Activated CD4-positive, alpha-beta T cell treated with anti-CD3 and anti-CD28 coated beads for 36 hours (primary cell): ENCODE measurements at places on chromosomes 2 and 18.

- DNase-seq = no peak
- H3K4me1 ChIP-seq = peaks cover 21% of the 10 kb centered on the region
- H3K27ac ChIP-seq = no peak overlapping the region
Observed at GRCh38 chr2:64769392-64770044, 115.8 kb upstream of the SERTAD2 start.

GRCh38 chr18:62420513-62421209, 95.6 kb downstream of the TNFRSF11A start:
- peak overlapping the region; percentile 66 for H3K4me3 ChIP-seq
- peaks cover 10% of the 10 kb centered on the region for H3K36me3 ChIP-seq
- peak; percentile 85 for DNase-seq
- no peaks in the 10 kb centered on the region for H3K27me3 ChIP-seq
- peaks cover 52% of the 10 kb centered on the region for H3K4me1 ChIP-seq
- peak overlapping the region; percentile 99 for H3K27ac ChIP-seq

- peaks cover 69% of the 10 kb centered on the region for H3K4me1 ChIP-seq
Observed at GRCh38 chr2:12488352-12489318, 228.1 kb upstream of the TRIB2 start.

GRCh38 chr2:166197446-166197845, 69.6 kb upstream of the SCN1A start:
- DNase-seq = no peak
- no peaks in the 10 kb centered on the region for H3K27me3 ChIP-seq
- no peak overlapping the region for H3K27ac ChIP-seq
- no peaks in the 10 kb centered on the region for H3K4me1 ChIP-seq
- no peaks in the 10 kb centered on the region for H3K36me3 ChIP-seq

- no peaks in the 10 kb centered on the region for H3K4me1 ChIP-seq
- H3K27me3 ChIP-seq = peaks cover 2% of the 10 kb centered on the region
- no peak for DNase-seq
- no peaks in the 10 kb centered on the region for H3K36me3 ChIP-seq
- H3K4me3 ChIP-seq = no peak overlapping the region
- no peak overlapping the region for H3K27ac ChIP-seq
Observed at GRCh38 chr18:22914633-22915032, 18.5 kb upstream of the RBBP8 start.

GRCh38 chr2:42101206-42102023, 53.6 kb downstream of the PKDCC start:
- peak; percentile 69 for DNase-seq
- peak overlapping the region; percentile 94 for H3K27ac ChIP-seq
- H3K4me1 ChIP-seq = peaks cover 38% of the 10 kb centered on the region
- peak overlapping the region; percentile 69 for H3K4me3 ChIP-seq

- DNase-seq = no peak
- no peak overlapping the region for H3K27ac ChIP-seq
- H3K36me3 ChIP-seq = no peaks in the 10 kb centered on the region
- peaks cover 11% of the 10 kb centered on the region for H3K4me1 ChIP-seq
- H3K4me3 ChIP-seq = no peak overlapping the region
Observed at GRCh38 chr18:3491981-3492555, 42.1 kb downstream of the TGIF1 start.

GRCh38 chr2:133561045-133561852, 7.0 kb downstream of the NCKAP5 start:
- no peak overlapping the region for H3K4me3 ChIP-seq
- no peak overlapping the region for H3K27ac ChIP-seq
- H3K27me3 ChIP-seq = peaks cover 5% of the 10 kb centered on the region
- H3K36me3 ChIP-seq = no peaks in the 10 kb centered on the region

DNA sequence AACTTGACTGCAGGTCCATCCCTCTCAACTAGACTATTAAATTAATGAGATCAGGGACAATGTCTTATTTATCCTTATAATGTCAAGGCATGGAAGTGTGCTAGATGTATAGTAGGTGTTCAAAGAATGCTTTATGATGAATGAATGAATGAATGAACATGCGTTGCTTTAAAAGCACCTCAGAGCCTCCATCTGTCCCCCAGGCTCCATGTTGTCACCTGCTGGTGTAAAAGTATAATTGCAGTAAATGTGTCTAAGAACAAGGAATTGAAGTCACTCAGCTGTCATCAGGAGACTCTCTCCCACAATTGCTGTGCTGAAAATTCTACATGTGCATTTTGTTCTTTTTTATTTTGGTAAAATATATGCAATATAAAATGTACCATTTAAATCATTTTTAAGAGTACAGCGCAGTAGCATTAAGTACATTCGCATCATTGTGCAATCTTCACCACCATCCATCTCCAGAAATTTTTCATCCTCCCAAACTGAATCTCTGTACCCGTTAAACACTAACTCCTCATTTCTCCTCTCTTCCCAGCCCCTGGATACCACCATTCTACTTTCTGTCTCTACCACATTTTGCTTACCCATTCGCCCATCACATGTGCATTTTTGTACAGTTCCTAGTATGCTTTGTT, 52.6 kb downstream of the GNAL start:
- no peaks in the 10 kb centered on the region for H3K36me3 ChIP-seq
- no peaks in the 10 kb centered on the region for H3K4me1 ChIP-seq

DNA sequence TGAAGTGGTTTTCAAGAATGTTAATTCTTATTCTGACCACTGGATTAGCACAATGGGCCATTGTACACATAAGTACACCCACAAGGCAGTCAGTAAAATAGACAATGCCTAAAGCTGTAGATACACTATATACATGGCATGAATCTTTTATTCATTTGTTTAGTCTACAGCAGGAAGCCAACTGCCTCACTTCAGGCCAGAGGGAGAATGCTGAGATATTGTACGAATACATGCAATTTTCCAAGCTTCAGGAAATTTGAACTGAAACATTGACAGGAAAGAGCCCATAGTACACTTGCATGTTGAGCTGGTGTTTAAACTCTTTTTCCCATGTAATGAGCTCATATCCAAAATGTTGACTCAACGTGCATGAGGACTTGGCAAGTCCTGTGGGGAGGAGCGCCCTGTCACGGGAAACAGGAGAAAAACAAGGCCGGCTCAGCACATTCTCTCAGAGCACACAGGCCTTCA, 111.6 kb upstream of the CYP1B1 start:
- no peak overlapping the region for H3K4me3 ChIP-seq
- H3K27ac ChIP-seq = no peak overlapping the region

GRCh38 chr2:55048508-55049042, 1.7 kb downstream of the RTN4 start:
- peak; percentile 14 for DNase-seq
- peak overlapping the region; percentile 99 for H3K4me3 ChIP-seq
- H3K4me1 ChIP-seq = peaks cover 50% of the 10 kb centered on the region
- H3K27ac ChIP-seq = peak overlapping the region; percentile 85

DNA sequence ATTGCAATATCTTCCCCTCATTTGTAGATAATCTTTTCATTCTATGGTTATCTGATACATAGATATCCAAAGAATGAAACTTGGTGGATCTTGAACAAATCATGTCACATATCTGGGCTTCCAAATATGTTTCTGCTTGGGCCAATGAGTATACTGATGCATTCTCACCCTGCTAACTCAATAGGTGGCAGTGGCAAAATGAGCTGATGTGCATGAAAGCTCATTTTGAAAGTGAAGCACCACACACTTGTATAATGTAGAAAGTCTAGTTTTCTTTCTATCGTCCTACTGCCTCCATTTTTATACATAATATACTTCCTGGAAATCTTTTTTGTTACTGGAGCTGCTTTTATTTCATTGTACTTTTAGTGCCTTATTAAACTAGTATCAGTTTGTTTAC, 208.2 kb downstream of the PRKCE start:
- H3K4me3 ChIP-seq = no peak overlapping the region
- H3K4me1 ChIP-seq = peaks cover 35% of the 10 kb centered on the region
- no peak for DNase-seq

GRCh38 chr2:85888020-85888683, 638 bp downstream of the ST3GAL5 start:
- H3K4me1 ChIP-seq = peaks cover 46% of the 10 kb centered on the region
- no peaks in the 10 kb centered on the region for H3K27me3 ChIP-seq
- peaks cover 2% of the 10 kb centered on the region for H3K36me3 ChIP-seq
- peak; percentile 59 for DNase-seq

DNA sequence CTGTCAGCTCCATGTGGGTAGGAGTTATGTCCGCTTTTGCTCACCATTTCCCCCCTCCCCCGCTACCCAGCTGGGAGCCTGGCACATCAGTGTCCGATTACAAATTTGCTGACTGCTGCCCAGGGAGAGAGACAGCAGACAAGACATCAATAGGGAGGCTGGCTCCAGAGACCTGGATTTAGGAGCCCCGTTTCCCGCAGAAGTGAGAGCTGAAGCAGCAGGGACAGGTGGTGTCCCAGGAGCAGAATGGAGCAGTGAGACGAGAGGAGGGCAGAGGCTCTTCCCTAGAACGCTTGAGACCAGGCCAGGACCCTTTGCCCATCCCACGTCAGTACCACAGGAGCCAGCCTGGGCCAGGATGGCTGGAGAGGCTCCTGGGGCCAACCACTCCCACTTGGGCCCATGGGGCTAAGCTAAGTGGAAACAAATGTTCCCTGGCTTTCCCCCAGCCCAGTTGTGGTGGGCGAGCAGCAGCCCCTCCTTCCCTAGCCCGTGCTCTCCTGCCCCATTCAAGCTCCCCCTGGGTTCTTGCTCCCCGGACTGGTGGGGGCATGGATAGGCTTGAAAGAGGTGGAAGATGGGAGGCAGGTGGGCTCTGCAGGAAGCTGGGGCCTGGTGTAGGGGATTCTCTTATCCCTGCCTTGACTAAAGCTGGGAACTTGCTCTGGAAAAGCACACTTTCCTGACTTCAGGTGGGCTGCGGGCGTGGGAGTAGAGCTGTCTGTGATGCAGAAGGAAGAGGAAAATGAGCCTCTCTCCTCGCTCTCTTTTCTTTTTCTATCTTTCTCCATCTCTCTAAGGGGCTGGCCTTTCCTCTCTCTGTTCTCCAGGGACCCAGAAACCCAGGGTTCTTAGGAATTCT, 4.1 kb upstream of the WNT6 start:
- no peak overlapping the region for H3K4me3 ChIP-seq
- peaks cover 67% of the 10 kb centered on the region for H3K27me3 ChIP-seq
- H3K36me3 ChIP-seq = no peaks in the 10 kb centered on the region
- no peak for DNase-seq

GRCh38 chr2:234279637-234280036, 217.2 kb downstream of the ARL4C start:
- H3K27ac ChIP-seq = peak overlapping the region; percentile 80
- H3K36me3 ChIP-seq = no peaks in the 10 kb centered on the region
- no peaks in the 10 kb centered on the region for H3K27me3 ChIP-seq
- H3K4me1 ChIP-seq = peaks cover 39% of the 10 kb centered on the region
- DNase-seq = no peak

DNA sequence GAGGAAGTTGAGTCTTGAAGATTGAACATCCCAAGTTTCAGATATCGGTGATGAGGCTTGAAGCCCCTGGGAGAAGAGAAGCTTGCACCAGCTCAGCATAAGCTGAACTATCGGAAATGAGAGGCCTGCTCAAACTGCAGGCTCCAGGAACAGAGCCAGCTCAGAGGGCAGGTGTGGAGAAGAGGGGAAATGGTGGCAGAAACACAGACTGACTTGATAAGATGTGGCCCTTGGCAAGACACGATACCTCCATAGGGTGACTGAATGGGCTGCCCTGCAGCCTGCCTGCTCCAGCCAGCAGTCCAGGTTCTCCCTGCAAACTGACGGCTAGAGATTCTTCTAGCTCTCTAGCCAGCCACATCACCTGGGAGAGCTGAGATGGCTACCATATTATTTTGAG, 86.6 kb downstream of the MYT1L start:
- no peak overlapping the region for H3K4me3 ChIP-seq
- DNase-seq = no peak
- H3K4me1 ChIP-seq = no peaks in the 10 kb centered on the region
- no peaks in the 10 kb centered on the region for H3K27me3 ChIP-seq
- H3K36me3 ChIP-seq = no peaks in the 10 kb centered on the region

- H3K36me3 ChIP-seq = no peaks in the 10 kb centered on the region
- DNase-seq = no peak
- H3K27ac ChIP-seq = no peak overlapping the region
- no peaks in the 10 kb centered on the region for H3K4me1 ChIP-seq
- no peak overlapping the region for H3K4me3 ChIP-seq
Observed at GRCh38 chr2:104415284-104415683, 438.6 kb upstream of the POU3F3 start.

- peaks cover 7% of the 10 kb centered on the region for H3K27me3 ChIP-seq
- no peaks in the 10 kb centered on the region for H3K36me3 ChIP-seq
- DNase-seq = no peak
- H3K4me3 ChIP-seq = no peak overlapping the region
Observed at GRCh38 chr2:17627434-17627833, 86.9 kb downstream of the VSNL1 start.

- H3K27me3 ChIP-seq = no peaks in the 10 kb centered on the region
- peaks cover 7% of the 10 kb centered on the region for H3K4me1 ChIP-seq
- peak overlapping the region; percentile 2 for H3K27ac ChIP-seq
- H3K4me3 ChIP-seq = no peak overlapping the region
- peaks cover 3% of the 10 kb centered on the region for H3K36me3 ChIP-seq
- peak; percentile 88 for DNase-seq
Observed at GRCh38 chr2:217785544-217786045, 217.2 kb downstream of the TNS1 start.

DNA sequence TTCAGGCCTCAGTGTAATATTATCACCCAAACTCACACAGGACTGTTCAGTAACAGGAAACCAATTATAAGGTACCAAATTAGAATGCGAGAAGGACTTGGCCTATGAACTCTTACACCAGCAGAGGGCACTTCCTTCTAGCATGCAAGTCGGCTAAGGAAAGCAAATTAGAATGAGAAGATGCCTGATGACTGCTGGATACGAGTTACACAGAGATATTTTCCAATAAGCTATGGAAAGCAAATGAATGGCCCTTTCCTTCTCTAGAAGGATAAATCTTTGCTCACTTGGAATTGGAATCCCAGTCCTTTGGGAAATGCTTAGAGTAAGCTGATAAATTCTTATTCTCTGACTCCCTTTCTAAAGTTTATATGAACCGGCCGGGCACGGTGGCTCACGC, 109.8 kb downstream of the AP1S3 start:
- no peaks in the 10 kb centered on the region for H3K36me3 ChIP-seq
- H3K4me3 ChIP-seq = no peak overlapping the region
- DNase-seq = peak; percentile 38
- no peaks in the 10 kb centered on the region for H3K4me1 ChIP-seq

- peaks cover 3% of the 10 kb centered on the region for H3K4me1 ChIP-seq
- peak; percentile 65 for DNase-seq
- peaks cover 20% of the 10 kb centered on the region for H3K27me3 ChIP-seq
- no peak overlapping the region for H3K4me3 ChIP-seq
- no peaks in the 10 kb centered on the region for H3K36me3 ChIP-seq
- no peak overlapping the region for H3K27ac ChIP-seq
Observed at GRCh38 chr2:205763708-205764211, 81.5 kb downstream of the NRP2 start.

- H3K4me1 ChIP-seq = peaks cover 57% of the 10 kb centered on the region
- H3K27me3 ChIP-seq = no peaks in the 10 kb centered on the region
- peak overlapping the region; percentile 92 for H3K27ac ChIP-seq
- peak overlapping the region; percentile 46 for H3K4me3 ChIP-seq
- peak; percentile 27 for DNase-seq
Observed at GRCh38 chr2:7523481-7524120, 606.4 kb downstream of the RNF144A start.

GRCh38 chr2:85787282-85787980, 33.6 kb downstream of the ATOH8 start:
- H3K4me3 ChIP-seq = no peak overlapping the region
- no peaks in the 10 kb centered on the region for H3K36me3 ChIP-seq
- H3K27me3 ChIP-seq = peaks cover 5% of the 10 kb centered on the region
